ENCODE measurements at places on chromosomes 11 and 22.

GRCh38 chr11:44849922-44850321, 100.8 kb downstream of the TP53I11 start:
- no peak for DNase-seq

- no peak for DNase-seq
These were observed 481.7 kb upstream of the CADM1 start for GRCh38 chr11:115985896-115986295.

GRCh38 chr22:43945632-43946383, 9.4 kb upstream of the SAMM50 start:
- DNase-seq, result no peak

DNA sequence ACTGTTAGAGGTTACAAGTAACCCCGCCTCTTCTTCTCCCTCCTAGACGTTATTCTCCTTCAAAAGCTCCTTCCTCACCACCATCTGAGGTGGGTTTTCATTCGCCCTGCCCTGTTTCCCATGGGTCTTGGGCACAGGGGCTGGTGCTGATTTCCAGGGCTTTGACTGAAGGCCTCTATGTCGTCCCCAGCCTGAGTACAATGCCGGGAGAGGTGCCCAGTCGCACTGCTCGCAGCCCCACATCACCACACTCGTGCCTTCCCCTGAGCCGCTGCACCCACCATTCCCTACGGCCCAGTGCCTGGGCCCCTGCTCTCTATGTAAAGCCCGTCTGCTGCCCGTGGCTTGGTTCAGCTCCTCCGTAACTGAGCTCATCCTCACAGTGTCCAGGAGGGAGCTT, 169.8 kb downstream of the DSCAML1 start:
- no peak for DNase-seq

- no peak for DNase-seq
These were observed 140.1 kb downstream of the NXPE2 start for GRCh38 chr11:114818382-114818781.

GRCh38 chr11:26983645-26984044, 10.3 kb upstream of the FIBIN start:
- no peak for DNase-seq

DNA sequence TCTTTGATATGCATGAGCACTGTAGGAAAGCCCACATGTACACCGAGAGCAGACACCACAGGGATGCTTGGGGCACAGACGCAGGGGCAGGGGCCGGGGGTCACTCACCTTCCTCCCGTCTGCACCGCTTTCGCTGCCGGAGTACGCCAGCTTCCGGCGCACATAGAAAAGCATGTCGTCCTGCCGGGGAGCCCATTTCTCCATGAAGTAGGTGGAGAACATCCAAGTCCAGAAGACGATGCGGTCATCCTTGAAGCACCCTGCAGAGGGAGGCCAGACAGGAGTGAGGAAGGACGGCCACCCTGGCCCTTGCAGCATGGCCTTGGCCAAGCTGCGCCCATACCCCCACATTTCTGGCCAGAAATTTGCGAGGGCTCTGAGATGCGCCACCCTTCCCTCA, 28.8 kb downstream of the KIAA0930 start:
- DNase-seq, result no peak

DNA sequence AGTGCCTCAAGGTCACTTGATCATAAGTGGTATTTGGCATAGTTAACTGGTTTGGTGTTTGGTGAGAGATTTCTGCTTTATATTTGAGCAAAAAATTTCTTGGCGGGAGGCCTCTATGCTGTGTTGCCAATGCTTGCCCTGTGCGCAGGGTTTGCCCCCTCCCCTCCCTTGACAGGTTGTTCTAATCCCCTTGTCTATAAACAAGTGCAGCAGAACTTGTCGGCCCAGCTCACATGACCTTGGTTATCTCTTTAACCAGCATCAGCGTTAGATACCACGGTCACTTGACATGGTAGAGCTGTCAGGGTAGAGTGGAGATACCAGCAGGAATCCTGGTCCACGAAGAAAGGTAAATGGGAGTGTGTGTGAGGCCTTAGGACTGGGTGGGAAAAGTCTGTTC, 35.6 kb downstream of the MARK2 start:
- DNase-seq, result no peak

DNA sequence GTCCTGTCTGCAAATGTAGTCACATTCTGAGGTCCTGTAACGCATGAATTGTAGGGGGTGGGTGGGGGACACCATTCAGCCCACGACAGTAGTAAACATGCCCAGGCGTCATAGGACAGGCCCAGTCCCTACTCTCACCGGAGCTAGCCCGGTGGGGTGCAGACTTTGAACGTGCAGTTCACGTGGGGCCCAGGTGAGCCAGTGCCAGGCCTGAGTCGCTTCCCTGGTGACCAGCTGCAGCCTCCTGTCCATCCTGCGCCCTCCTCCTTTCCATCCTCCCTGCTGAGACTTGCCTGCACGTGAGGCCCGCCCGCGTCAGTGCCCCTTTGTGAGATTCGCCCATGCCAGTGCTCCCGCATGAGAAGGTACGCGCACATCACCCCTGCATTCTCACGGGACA, 116.8 kb downstream of the WNT7B start:
- no peak for DNase-seq

- no peak for DNase-seq
These were observed 304.1 kb upstream of the PITPNB start for GRCh38 chr22:28222976-28223745.

GRCh38 chr11:115873813-115874212, 369.6 kb upstream of the CADM1 start:
- no peak for DNase-seq

- DNase-seq, result no peak
These were observed 9.1 kb upstream of the POU2AF2 start for GRCh38 chr11:111236383-111236782.

DNA sequence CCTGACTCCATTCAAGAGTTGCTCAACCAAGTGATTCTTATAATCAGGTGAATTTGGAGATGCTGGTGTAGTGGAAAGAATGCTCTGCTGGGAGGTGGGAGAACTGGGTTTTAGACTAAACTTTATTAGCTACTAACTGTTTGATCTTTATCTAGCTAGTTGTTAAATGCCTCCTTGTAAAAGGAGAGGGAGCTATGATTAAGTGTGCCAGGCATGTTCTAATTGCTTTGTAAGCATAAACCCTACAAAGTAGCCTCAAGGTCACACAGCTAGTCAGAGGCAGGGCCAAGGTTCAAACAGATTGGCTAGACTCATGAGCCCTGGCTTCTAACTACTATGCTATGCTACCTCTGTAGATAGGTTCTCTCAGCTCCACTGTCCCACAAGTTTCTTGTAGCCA, 105.5 kb downstream of the NXPE2 start:
- DNase-seq, result no peak

GRCh38 chr11:58193391-58193790, 4.5 kb downstream of the OR9Q2 start:
- DNase-seq, result no peak

DNA sequence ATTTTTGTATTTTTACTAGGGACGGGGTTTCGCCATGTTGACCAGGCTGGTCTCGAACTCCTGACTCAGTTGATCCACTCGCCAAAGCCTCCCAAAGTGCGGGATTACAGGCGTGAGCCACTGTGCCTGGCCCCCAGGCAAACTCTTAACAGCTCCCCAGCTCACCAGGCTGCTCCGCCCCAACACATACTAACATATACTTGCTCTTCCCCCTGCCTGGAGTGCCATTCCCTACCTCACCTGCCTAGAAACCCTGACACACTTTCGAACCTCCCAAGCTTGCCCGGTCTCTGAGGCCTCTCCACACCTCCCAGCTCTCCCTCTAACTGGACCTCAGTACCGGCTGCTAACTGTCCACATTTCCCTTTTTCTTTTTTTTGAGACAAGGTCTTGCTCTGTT, 8.5 kb downstream of the MAP4K2 start:
- no peak for DNase-seq

DNA sequence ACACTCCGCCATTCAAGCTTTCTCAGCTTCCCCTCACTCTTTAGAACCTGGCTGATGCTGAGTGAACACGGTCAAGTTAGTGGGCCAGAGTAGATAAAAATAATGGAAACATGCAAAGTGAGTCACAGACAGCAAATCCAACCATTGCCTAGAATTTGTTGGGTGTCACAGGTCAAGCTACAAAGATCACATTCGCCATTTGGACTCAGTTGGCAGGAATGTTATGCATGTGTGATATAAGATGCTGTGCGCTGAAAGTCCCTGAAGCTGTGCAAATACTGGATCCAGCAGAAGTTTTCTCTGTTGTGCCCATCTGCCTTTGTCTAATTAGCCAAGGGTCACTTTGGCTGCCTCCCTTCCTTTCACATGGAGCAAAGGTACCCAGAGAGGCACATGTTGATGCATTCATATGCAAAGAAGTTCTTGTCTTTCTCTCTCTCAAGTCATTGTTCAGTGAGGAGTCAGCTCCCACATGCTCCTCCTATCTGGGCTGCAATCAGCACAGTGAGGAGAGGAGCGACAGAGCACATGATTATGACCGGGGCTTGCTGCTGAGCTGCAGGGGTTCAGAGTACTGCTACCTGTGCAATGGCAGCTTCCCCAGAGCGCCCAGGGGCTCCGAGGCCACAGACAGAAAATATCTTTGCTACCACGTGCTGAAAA, 39.7 kb downstream of the FLI1 start:
- DNase-seq, result no peak

DNA sequence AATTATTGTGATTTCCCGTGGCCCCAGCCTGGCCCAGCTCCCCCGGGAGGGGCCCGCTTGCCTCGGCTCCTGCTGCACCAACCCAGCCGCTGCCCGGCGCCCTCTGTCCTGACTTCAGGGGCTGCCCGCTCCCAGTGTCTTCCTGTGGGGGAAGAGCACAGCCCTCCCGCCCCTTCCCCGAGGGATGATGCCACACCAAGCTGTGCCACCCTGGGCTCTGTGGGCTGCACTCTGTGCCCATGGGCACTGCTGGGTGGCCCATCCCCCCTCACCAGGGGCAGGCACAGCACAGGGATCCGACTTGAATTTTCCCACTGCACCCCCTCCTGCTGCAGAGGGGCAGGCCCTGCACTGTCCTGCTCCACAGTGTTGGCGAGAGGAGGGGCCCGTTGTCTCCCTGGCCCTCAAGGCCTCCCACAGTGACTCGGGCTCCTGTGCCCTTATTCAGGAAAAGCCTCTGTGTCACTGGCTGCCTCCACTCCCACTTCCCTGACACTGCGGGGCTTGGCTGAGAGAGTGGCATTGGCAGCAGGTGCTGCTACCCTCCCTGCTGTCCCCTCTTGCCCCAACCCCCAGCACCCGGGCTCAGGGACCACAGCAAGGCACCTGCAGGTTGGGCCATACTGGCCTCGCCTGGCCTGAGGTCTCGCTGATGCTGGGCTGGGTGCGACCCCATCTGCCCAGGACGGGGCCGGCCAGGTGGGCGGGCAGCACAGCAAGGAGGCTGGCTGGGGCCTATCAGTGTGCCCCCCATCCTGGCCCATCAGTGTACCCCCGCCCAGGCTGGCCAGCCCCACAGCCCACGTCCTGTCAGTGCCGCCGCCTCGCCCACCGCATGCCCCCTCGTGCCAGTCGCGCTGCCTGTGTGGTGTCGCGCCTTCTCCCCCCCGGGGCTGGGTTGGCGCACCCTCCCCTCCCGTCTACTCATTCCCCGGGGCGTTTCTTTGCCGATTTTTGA, 3.3 kb upstream of the ANKRD13D start:
- no peak for DNase-seq

- DNase-seq, result no peak
These were observed 12.0 kb downstream of the OR5B21 start for GRCh38 chr11:58495906-58496305.

GRCh38 chr11:129578006-129578405, 202.4 kb downstream of the BARX2 start:
- DNase-seq, result no peak

DNA sequence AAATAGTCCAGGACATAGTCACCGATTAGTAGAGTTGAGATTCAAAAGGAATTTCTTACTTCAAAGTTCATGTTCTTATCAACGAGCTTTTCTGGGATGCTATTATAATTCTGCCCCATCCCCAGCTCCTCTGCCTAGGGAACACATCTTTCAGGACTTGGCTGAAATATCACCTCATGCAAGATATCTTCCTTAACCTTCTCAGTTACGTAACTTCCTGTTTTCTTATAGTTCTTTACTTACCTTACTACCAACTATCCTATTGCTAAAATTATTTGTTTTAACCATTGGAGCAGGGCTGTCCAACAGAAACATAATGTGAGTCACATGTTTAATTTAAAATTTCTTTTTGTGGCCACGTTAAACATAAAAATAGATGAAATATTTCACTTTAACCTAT, 2.3 kb downstream of the NARS2 start:
- DNase-seq, result no peak

DNA sequence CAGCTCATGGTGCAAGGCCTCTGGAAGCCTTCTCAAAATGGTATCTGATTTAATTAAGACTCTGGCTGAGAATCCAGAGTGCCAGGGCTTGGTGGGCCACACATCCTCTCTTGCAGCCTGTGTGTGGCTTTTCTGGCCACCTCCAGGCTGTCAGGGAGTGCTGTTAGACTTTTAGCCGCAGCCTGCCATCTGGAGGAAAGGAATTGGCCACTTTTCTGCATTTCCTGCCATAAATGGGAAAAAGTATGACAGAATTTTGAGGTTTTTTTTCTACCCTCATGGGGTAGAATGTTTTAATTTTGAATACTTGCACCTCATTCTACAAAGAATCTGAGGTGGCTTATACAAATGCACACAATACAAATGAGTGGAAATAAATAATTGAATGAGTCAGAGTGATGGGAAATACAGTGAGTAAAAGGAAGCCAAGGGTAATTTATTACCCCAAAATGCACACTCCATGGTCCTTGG, 218.4 kb downstream of the ADAMTS15 start:
- DNase-seq, result no peak

GRCh38 chr11:2666828-2667570, 32.8 kb downstream of the KCNQ1OT1 start:
- DNase-seq, result no peak

- no peak for DNase-seq
These were observed 1392.8 kb downstream of the BRD1 start for GRCh38 chr22:48434868-48435250.

- no peak for DNase-seq
These were observed 3.1 kb downstream of the PIM3 start for GRCh38 chr22:49963647-49964026.

- DNase-seq, result no peak
These were observed 79.5 kb upstream of the SPON1 start for GRCh38 chr11:13883042-13883441.

GRCh38 chr22:27348634-27349033, 452.9 kb downstream of the MN1 start:
- no peak for DNase-seq

DNA sequence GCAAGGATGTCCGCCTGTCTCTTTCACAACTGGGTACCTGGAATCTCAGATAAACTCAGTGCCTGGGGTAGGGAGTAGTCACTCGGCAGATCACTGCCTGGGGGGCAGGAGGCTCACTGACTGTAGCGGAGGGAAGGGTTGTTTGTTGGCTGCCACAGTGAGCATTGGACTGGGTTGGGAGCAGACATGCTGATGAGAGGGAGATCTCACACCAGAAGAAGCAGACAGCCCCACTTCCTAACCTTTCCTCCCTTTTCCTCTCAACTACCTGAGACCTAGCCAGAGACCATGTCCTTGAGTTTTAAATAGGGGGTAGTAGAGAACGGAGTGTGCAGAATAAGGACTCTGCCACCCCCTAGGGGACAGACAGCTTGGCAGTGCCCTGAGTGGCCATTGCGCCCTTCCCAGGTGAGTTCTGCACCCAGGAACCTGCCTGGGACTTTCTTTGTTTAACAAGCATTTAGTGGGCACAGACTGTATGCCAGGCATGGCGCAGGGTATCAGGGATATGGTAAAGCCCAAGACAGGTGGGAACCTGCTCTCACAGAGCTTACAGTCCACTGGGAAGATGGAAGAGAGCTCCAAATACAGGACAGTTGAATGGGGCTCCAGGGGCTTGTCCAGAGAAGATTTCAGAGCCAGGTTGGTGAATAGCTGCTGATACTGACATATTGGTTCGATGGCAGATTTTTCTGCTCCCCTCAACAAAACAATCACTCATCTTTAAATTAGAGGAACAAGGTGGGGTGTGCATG, 115.7 kb upstream of the NNMT start:
- no peak for DNase-seq
